ENCODE measurements at places on chromosomes 6 and 20.

DNA sequence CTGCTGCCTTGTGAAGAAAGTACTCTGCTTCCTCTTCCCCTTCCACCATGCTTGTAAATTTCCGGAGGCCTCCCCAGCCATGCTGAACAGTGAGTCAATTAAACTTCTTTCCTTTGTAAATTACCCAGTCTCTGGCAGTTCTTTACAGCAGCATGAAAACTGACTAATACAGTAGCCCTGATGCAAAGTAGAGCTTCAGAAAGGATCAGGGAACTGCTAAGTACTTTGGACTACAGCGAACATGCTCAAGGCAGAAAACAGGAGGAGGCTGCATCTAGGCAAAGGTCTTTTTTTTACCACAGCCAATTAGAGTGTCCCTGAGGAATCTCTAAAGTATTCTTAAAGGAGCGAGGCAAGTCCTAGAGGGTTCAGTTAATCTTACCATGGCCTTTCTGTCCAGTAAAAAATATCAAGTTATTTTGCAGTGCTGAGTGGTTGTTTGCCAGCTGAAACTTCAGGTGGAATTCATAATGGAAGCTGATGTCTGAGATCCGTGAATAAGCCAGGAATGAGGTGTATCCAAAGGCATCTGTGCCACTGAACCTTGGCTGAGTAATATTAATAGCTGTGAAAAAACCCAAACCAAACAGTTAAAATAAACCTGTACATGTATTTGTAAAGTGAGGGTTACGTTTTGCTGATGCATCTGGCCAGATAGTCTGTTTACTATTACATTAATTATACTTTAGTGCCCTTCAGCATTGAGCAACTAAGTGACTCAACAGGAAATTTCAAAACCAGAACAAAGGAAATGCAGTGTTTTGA lies 170.4 kb downstream of the PHF3 start:
- DNase-seq: peak; percentile 76

- no peak for DNase-seq
Observed at GRCh38 chr6:148521158-148521557, 178.5 kb downstream of the SASH1 start.

DNA sequence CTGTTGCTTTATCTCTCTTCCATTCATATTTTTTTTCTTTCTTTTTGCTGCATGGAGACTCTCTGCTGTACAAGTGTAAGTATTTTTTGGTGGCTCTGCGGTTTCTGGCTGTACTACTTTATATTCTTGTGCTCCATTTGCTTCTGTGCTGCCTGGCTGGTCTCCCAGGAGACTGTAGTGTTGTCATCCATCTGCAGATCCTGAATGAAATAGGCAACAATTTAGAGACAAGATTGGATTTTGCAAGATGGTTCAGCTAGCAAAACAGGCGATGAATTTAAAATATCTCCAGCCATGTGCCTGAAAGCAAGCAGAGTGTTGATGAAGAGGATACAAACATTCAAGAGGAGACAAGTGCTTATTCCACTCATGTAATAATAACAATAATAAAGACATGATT lies 75.1 kb upstream of the SCGN start:
- no peak for DNase-seq

GRCh38 chr6:120116343-120116742 lies 766.8 kb upstream of the MAN1A1 start:
- DNase-seq: no peak

DNA sequence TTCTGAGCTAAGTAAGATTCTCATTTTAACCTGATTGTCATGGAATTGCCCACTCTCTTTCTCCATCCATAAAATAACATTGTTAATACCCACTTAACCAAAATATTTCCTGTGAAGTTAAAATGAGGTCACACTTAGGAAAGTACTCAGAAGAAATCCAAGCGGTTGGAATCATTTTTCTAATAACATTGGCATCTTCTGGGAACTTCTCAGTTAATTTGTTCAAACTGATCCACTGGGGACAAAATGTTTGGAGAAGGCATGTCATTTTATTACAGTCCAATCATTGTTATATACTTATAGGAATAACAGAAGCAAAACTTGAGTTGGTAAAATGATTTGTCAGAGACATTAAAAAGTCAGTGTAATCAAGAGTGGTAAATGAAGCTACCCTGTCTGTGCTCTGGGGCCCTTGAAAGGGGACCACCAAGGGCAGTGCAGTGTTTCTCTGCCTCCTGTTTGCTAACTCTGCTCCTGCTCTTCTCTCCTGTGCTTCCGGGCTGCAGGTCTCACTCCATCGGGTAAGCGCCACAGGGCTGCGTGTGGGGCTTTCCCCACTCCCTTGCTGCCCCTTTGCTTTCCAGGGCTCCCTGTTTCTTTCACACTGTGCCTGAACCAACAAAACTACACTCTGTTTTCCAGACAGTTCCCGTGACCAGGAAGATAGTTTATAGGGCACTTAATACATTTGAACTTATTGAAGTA lies 50.1 kb downstream of the HDDC2 start:
- DNase-seq: no peak

DNA sequence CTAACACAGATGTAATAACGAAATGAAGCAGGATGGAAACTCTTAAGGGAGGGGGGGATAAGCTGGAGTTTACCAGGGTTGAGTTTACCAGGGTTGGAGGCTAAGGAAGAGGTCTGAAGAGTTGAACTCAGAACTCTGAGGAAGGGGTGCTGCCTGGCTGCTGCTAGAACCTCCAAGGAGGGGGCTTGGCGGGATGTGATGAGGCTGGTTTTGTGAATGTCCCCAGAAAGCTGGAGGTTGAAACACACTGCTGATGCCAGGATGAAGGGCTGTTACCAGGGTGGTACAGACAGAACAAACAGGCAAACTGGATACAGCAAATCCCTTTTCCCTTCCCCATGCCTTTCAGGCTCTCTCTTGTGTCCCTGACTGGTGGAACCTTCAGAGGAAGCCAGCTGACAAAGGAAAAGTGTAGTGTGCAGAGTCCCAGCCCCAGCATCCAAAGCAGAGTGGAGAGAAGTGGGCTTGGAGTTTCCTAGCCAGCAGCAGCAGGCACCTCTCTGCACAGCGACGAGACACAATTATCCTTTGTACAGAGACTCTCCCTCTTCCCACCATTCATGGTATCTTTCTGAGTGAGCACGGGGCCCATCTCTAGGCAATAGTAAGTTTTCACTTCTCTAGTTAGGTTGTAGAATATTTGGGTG lies 23.7 kb downstream of the UBE2V1 start:
- no peak for DNase-seq

DNA sequence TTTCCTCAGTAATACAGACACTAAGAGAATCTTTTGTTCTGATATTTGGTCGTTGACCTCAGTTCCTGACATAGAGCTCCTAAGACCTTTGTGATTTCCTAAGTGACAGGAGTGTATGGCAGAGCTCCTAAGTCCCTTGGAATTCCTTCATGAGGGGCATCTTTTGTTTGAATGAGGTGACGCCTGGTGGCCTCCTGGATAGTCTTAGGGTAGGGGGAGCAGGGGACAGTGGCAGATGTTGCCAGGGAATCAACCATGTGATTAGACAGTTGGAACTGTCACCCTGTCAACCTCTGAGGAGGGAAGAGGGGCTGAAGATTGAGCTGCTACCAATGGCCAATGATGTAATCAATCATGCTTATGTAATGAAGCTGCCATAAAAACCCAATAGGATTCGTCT lies 67.0 kb downstream of the DST start:
- no peak for DNase-seq
